ENCODE measurements at places on chromosomes 2 and 18. TPM values are rescaled to one million over a fixed set of nuclear protein-coding genes. Genes with fewer than 3 reads are reported as not detected.
A peak's percentile ranks its signal among the peaks of the same experiment; 100 is the strongest.

CCBE1 gene
- polyA plus RNA-seq, result 3.4 TPM

EFR3B gene
- 0.68 TPM for polyA plus RNA-seq

NEU4 gene
- 0.27 TPM for polyA plus RNA-seq

IL1R2 gene
- polyA plus RNA-seq, result 902 TPM

CHRNG gene
- polyA plus RNA-seq, result not detected

TFCP2L1 gene
- 7.1 TPM for polyA plus RNA-seq

DNA sequence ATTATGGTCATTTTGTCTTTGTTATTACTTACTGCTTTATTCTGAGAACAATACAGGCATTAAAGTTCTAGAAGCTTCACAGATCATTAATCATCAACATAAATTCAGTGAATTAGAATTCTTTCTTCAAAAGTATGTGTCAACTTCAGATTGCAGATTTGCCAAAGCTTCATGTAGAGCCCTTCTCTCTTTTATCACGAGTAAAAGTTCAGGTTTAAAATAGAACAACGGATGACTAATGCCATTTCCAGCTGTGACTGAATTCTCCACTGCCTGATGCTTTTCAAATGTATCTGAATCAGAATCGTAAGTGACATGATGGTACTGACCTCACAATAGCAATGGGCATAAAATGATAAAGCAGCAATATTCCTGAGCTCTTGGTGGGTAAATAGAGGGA lies 116.0 kb downstream of the ABCA12 start:
- DNase-seq, result no peak

- DNase-seq, result no peak
Observed at GRCh38 chr2:73297151-73297559, 3.8 kb upstream of the EGR4 start.

GRCh38 chr2:233011702-233012131 lies 1.3 kb downstream of the NGEF start:
- peak; percentile 3 for DNase-seq

DNA sequence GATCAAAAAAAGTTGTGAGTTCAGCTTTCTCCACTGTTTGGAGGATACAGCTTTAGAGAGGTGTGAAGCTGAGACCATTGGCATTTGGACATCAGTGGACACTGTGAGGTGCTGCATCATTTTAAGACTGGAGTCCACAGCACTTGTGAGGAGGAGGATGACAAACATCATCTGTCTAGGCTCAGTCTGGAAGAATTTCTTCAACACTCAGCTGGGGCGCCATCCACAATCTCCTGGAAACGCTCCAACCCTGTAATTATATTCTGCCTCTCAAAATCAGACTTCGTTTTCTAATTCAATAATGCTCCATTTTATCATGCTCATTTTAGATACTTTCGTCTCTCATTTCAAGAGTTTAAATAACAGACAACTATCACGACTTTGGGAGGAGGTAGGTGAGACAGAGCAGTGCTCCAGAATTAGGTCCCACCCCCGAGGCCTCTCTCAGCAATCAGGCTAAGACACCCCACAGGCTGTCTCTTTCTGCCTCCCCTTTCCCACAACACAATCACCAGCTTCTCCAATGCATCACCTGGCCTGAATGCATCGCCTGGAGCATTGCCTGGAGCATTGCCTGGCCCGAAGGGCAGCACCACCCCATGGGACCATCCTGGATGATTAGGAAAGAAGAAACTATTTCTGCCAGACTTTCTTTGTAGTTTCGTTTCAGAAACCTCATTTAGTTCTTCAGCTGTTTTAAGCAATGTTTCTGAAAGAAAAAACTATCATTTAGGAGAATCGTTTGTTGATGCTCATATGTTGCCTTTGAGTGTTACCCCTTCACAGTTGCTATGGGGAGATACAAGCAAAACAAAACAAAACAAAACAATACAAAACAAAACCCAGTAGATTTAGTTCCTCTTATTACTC lies 37.0 kb upstream of the DPP10 start:
- peak; percentile 91 for DNase-seq

- peak; percentile 25 for DNase-seq
Observed at GRCh38 chr2:84808279-84808678, 72.6 kb downstream of the TRABD2A start.

DNA sequence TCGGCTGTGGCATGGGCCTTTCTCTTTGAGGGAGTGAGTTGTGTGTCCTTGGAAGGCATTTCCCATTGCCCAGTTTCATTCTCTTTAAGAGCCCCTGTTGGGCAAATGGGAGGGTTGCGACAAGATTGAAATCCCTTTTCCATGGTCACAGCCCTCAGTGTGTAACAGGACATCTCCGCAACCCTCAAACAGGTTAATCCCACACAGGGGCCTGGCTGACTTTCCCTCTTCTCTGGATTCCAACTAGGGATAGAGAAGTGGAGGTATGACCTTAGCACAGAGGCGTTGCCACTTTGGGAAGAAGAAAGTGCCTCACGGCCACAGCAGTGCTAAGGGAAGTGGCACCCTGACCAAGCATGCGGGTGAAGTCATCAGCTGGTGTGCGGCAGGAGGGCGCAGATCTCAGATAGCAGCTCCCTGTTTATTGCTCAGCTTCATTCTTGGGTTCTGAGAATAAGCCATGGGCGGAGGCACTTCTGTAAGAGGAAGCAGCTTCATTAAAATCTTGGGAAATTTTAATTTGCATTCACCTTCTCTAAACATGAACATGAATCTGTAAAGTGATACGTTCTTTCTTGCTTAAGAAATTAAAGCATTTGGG lies 256.5 kb downstream of the GBX2 start:
- no peak for DNase-seq

- DNase-seq, result no peak
Observed at GRCh38 chr2:45786836-45787357, 135.4 kb downstream of the PRKCE start.

- DNase-seq, result no peak
Observed at GRCh38 chr2:174792309-174793025, 28.2 kb upstream of the CHRNA1 start.

DNA sequence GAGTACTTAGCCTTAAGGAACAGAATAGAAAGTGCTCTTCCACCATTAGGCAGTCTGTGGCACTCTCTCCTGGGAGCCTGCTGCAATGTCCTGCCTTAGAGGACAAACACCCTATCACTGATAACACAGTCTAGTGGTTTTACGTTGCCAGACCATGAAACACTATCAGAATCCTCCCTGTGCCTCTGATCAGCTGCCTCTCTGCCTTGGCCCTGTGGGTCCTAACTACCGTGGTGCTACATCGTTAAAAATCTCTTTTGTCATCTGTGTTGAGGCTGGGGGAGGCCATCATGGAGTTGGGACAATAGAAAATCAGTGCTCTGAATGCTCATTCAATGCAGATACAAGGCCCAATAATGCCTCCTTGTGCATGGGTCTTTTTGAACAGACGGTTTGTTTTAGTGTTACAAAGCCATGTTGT lies 11.9 kb upstream of the APCDD1 start:
- DNase-seq, result no peak

DNA sequence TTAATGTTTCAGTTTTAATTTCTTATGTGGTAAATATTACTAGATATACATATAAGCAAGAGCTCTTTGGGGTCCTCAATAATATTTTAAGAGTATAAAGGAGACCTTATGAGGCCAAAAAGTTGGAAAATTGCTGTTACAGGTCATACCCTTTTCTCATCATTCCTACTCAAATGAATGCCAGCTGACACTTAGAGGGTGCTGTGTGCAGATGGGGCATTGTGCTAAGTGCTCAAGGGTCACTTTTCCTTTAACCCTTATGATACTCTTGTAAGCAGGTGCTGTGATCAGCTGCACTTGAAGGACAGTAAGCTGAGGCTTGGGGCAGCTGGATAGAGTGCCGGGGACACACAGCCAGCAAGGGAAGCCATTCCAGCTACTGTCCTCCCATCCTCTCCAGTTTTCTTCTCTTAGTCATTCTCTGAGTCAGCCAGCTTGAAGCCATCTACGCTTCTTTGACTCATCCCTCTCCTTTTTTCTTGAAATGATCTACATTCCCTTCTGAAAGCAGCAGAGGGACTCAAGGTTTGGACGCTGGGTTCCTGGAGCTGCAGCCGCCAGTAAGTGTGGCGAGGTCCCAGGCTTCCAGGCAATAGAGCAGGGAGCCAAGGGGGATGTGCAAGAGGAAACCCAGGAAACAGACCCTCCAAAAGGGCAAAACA lies 42.0 kb upstream of the CREB1 start:
- no peak for DNase-seq
